ENCODE measurements at places on chromosomes 3 and 15.

DNA sequence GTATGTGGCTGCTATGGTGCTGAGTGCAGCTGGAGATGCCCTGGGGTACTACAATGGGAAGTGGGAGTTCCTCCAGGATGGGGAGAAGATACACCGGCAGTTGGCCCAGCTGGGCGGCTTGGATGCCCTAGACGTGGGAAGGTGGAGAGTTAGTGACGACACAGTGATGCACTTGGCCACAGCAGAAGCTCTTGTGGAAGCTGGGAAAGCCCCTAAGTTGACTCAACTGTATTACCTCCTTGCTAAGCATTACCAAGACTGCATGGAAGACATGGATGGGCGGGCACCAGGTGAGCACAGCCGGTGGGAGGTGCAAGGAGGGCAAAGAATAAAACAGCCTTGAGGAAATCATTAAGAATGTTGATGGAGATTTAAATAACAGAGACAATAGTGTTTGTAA lies 2.9 kb downstream of the ADPRH start:
- DNase-seq: no peak

DNA sequence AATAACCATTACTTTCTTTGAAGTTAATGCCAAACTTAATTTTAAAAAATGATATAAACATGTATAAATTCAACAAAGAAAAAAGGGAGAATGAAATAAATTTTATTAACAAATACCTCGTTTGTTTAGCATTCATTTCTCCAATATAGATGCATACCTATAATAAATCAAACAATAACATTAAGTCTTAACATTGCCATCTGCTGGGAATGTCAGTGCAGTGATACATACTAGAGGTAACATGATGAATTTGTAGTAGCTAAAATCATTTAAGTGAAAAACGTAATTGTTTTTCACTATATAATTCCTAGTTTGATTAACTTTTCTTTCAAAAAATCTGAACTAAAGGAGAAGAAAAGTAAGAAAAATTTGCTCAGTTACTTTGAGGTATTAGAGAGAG lies 340.2 kb upstream of the CBLB start:
- DNase-seq: no peak

GRCh38 chr3:24503616-24504113 lies 9.0 kb upstream of the THRB start:
- no peak for DNase-seq

- no peak for DNase-seq
Measured at GRCh38 chr3:185328324-185329004, 34.5 kb upstream of the MAP3K13 start.

DNA sequence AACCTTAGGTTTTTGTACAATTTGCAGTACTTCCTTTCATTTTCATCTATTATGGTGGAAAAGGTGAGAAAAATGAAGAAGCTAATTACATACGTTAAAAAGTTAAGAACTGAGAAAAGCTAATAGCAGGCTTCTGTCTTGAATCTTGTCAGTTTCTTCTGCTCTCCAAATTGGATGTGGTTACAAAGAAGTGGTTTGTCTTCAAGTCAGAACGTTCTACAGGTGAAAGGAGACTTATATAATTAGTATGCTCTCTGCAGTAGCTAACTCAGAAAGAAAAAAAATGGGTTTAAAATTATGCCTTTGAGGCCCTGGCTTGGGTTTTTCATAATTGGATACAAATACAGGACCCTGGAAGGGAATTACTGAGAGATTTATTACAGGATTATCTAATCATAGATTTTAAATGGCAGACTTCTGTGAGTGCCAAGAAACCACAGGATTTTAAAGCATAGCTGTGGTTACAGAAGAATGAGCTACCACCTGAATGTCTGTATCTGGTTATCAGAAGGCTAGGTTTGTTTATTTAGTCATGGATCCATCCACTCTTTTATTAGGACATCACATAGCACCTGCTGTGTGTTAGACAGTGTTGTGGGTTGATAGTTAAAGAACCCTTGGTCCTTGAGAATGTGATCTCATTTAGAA lies 528.1 kb upstream of the MCTP2 start:
- no peak for DNase-seq

All from lower leg skin (tissue), 4 donors.